ENCODE measurements at places on chromosomes 2 and 18.

DNA sequence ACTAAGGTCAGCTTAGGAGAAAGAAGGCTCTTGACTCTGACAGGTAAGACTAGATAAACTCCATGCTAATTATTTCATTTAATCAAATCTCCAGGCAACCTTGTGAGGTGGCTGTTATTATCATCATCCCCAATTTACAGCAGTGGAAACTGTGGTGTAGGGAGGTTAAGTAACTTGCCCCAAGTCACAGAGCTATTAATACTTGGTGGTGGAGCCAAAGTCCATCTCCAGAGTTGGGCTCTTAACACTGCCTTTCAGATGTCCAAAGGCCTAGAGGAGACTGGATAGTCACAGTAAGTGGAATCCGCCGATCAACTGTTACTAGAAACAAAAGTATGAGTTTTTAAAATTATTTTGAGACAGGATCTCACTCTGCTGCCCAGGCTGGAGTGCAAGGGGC is 46.6 kb upstream of the SP3 start:
- DNase-seq = no peak

DNA sequence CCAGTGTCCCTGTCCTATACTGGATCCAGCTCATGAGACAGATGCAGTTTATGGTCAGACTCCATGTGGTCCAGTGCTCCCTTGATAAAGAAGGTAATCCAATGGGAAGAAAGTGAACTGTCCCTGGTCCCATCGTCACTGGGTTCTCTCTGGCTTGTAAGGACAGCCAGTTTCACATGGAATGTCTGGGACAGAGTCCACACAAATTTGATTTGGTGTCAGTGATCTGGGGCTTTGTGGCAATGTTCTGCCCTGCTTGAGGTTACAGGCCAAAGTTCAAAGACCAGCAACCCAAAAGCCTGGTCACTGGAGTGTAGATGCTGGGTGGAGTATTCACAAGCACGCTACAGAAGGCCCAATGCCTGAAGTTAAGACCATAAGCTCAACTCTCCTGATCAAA is 22.2 kb upstream of the FHL2 start:
- DNase-seq = no peak

DNA sequence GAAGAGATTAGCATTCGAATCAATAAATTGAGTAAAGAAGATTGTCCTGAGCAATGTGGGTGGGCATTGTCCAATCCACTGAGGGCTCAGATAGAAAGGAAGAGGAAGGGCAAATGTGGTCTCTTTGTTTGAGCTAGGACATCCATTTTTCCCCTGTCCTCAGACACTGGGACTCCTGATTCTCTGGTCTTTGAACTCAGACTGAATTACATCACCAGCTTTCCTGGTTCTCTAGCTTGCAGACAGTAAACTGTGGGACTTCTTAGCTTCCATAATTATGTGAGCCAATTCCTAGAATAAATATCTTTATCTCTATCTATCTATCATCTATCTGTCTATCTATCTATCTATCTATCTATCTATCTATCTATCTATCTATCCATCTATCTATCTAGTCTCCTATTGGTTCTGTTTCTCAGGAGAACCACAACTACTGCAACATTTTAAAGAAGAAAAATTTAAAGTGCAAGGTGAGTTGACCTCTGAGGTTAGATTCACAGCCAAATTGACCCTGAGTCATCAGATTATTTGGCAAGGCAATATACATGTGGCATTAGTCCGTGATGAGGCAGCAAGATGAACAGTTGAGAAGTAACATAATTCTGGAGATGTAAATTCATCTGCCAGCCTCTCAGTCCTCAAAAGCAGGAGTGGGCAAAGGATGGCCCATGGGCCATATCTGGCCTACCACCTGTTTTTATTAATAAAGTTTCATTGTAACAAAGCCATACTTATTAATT is 191.4 kb downstream of the PDE11A start:
- no peak for DNase-seq

DNA sequence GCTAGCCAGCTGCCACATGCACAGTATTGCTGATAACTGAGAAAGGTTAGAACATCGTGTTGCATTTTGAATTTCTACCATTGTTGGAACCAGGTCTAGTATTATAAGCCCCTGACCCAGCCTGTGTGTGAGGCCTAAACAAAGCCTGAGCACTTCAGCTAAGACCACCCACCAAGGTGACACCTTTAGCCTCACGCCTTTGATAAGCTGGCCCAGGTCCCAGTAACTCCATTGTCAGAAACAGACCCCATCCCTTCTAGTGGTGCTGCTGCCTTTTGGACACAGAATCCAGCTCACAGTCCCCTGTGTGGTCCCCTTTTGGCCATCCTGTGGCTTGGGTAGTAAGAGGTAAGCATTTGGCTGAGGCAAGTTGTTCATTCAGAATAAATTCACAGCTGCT is 1.6 kb downstream of the ELMOD3 start:
- DNase-seq = no peak

DNA sequence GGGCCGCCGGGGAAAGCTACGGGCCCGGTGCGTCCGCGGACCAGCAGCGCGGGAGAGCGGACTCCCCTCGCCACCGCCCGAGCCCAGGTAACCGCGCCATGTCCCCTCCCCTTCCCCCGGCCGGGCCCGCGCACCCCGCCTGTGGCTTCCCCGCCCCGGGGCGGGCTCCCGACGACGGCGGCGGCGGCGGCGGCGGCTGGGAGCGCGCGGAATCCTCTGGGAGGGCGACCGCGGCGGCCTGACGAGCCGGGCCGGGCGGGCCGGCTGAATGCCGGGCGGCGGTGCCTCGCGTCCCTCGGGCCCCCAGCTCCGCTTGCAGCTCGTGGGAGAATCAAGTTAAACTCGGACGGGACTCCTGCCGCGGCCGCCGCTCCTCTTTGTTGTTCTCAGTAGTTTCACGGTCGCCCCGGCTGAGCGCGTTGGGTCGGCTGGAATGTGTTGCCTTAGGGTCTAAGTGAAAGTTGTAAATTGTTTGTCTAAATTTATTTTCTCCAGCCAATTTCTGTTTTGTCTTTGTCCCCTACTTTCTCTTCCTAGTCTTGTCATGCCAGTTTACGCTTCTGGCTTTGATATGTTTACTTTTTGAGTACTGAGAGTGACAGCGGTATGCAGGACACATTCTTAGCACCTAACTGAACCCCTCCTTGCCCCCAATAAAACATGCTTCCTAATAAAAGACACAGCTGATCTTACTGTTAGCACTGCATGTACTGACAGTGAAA is 685 bp downstream of the SMAD4 start:
- peak; percentile 52 for DNase-seq

- DNase-seq = no peak
Observed at GRCh38 chr18:68721681-68722583, 7.0 kb upstream of the TMX3 start.

DNA sequence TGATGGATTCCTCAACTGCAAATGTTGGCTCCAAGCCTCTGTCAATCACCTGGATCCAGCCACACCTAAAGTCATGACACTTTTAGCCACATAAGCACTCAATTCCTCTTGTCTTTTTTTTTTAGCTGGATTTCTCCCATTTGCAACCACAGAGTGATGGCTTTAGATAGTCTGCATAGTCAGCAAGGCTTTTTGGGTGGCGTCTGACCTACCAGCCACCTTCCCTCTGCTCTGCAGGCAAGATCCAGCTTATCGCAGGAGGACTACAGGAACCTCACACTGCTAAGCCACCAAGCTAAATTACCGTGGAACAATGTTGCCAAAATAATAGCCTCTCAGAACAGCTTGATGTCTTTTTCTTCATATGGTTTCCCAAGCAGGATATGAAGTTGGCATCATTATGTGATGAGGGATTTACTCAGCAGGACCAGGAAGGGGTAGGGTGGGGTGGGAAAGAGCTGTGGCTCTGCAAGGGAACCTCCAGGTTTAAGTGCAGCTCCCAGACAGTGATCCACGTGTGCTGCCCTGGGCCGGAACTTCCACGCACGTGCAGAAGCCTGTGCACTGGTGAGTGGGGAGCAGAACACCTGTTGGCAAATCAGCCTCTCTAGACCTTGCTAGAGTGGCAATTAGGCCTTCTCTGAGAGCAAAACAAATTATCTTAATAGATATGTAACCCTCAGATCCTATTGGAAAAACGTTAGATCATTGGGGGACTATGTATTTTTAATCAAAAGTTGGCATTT is 170.6 kb upstream of the NCK2 start:
- DNase-seq = no peak

- DNase-seq = no peak
Observed at GRCh38 chr2:65017335-65017734, 28.1 kb downstream of the SLC1A4 start.

DNA sequence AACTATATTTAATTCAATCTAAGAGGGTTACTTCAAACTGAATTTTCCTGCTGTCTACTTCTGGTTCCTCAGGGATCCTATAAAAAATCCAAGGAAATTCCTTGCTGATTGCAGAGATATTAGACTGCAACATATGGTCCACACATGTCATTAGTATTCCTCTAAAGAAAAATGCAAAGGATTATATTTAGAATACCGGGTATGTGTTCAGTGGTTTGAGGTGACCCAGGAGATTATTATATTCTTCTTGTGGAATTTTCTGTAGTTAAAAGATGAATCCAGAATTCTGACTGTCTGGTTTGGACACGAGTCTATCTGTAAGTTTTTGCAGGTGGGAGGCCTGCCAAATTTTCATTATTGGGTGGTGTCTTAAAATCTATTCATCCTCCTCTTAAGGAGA is 18.2 kb downstream of the HOXD1 start:
- no peak for DNase-seq

GRCh38 chr2:37321029-37321682 is 3.5 kb downstream of the PRKD3 start:
- DNase-seq = no peak

DNA sequence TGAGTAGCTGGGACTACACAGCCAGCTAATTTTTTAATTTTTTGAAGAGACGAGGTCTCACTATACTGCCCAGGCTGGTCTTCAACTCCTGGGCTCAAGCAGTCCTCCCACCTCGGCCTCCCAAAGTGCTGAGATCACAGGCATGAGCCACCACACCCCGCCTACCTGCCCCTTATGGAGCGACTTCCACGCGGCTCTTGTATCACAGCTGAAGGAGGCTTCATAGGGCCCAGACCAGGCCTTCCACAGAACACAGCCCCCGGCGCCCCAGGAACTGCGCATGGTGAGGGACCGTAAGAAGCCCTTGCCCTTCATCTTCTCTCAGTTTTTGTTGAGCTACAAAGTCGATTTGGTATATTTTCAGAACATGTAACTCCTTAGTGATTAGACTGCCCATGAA is 220.3 kb downstream of the KLHL29 start:
- no peak for DNase-seq

- DNase-seq = no peak
Observed at GRCh38 chr2:44388877-44389276, 27.1 kb downstream of the CAMKMT start.

DNA sequence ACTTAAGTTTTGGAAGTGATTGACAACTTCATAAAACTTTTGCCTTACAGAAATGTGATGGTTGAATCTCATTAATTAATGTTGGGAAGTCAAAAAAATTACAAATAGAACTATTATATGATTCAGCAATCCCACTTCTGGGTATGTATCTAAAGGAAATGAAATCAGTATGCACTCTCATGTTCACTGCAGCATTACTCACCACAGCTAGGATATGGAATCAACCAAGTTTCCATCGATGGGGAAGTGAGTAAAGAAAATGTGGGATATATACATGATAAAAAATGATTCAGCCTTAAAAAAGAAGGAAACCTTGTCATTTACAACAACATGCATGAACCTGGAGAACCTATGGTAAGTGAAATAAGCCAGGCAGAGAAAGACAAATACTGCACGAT is 112.4 kb upstream of the WDR75 start:
- DNase-seq = no peak

DNA sequence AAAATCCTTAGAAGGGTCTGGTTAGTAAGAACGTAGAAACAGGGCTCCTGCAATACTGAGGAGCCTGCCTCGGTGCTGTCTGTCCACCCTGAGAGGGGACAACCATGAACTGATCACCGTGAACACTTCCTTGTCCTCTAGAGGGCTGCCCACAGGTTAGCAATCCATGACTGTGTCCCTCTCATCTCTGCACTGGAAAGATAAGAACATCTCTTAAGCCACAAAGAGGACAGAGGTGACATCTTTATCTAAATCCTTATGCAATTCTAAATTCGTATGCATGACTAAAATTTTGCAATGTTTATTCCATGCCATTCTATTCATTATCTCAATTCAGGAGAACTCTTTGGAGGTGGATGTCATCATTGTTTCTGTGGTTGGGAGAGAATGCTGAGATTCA is 12.8 kb downstream of the EFR3B start:
- no peak for DNase-seq

DNA sequence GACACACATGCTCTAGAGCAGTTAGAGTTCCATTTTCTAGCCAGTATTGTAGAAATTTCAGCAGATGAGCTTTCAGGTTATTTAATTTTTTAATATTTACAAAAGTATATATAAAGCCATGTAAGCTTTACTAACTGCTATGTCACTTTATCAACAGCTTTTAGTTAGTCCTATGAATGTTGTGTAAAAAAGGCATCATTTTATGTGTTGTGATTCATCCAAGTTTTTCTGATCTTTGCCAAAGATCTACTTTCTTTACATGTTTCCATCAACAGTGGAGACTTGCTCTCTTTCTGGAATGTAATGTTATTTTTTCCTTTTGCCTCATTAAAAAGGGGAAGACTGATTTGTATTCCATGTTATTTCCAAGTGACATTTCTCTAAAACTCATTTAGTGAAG is 125.2 kb upstream of the TFPI start:
- DNase-seq = no peak

GRCh38 chr2:198905881-198906612 is 551.7 kb downstream of the SATB2 start:
- no peak for DNase-seq

- DNase-seq = no peak
Observed at GRCh38 chr2:143633419-143633818, 504.2 kb downstream of the ARHGAP15 start.

- DNase-seq = no peak
Observed at GRCh38 chr2:26970928-26971627, 641 bp downstream of the MAPRE3 start.

- DNase-seq = peak; percentile 61
Observed at GRCh38 chr2:105746177-105747080, 1.7 kb downstream of the NCK2 start.

DNA sequence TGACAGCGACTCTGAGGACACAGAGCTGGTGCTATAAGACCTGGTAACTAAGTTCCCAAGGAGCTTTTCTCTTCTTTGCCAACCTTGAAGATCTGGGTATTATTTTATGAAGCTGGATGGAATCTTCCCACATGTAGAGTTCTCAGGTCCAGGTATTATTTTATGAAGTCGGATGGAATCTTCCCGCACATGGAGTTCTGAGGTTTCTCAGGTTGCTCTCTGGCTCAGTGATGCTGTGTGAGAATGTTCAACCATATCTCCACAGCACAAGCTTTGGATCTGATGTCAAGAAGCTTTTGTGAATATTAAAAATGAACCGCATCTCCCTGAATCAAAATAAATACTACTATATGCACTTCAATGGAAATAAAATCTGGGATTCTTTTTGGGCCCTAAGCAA is at the start of gene SMIM21:
Gene SMIM21, minus strand, starts transcription at position 101 of the 400 bp plus-strand sequence. CDS start 140 bp downstream, outside the sequence.
- DNase-seq = no peak

- no peak for DNase-seq
Observed at GRCh38 chr2:48727560-48727959, 28.0 kb downstream of the LHCGR start.

GRCh38 chr2:240989451-240990265 is 8.8 kb upstream of the SNED1 start:
- DNase-seq = no peak
